ENCODE measurements at places on chromosomes 7 and 10. TPM values are rescaled to one million over a fixed set of nuclear protein-coding genes. Genes with fewer than 3 reads are reported as not detected.

GRM3 gene
- total RNA-seq: not detected

TFR2 gene
- total RNA-seq: 0.45 TPM

GRCh38 chr7:140364819-140365218 lies 33.5 kb downstream of the SLC37A3 start:
- no peaks in the 10 kb centered on the region for H3K27me3 ChIP-seq

DNA sequence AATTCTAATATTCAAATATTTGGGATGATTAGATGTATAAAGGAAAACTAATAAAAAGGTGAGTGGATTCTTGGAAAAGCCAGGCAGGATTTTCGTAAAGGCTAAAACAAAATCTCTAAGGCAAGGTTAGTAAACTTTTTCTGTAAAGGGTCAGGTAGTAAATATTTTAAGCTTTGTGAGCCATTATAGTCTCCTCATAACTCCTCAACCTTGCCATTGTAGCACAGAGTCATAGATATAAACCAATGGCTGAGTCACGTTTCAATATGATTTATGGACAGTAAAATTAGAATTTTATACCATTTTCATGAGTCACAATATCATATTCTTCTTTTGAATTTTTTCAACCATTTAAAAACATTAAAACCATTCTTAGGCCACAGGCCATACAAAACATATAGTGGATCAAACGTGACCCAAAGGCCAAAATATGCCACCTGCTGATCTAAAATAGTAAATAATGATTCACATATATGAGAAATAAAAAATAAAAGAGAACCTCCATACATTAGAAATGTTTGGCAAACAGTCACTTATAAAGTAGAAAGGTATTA lies 651.8 kb upstream of the LRRTM3 start:
- H3K4me1 ChIP-seq: no peaks in the 10 kb centered on the region
- no peaks in the 10 kb centered on the region for H3K27me3 ChIP-seq
- DNase-seq: no peak
- no peak overlapping the region for H3K4me3 ChIP-seq

DNA sequence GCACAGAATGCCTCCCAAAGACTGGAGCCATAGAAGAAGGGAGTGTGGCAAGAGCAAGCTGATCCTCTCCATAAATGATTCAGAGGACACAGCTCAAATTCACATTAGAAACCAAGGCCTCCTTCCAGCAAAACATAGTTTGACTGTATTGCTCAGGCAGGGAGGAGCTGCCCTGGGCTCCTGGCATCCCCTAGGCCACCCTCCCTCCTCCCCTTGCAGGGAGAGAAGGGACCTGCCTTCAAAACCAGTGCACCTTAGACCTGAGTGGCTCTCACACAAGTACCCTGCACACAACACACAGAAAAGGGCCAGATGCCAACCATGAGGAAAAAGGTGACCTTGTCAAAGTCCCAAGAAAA lies 64.7 kb downstream of the CREB3L2 start:
- no peak overlapping the region for H3K4me3 ChIP-seq
- peak overlapping the region; percentile 84 for H3K27ac ChIP-seq
- no peaks in the 10 kb centered on the region for H3K36me3 ChIP-seq
- no peak for DNase-seq
- H3K27me3 ChIP-seq: no peaks in the 10 kb centered on the region

Measured in aorta (tissue), 5 donors.